ENCODE measurements at places on chromosomes 11 and 22. TPM values are rescaled to one million over a fixed set of nuclear protein-coding genes. Genes with fewer than 3 reads are reported as not detected.

The VPREB1 gene
- not detected for total RNA-seq

The KIRREL3 gene
- 8.5 TPM for total RNA-seq

The EHBP1L1 gene
- 106 TPM for total RNA-seq

The STARD10 gene
- 22.6 TPM for total RNA-seq

The CDKN1C gene
- total RNA-seq = 0.19 TPM

The AMPD3 gene
- total RNA-seq = 2.7 TPM

The NAALADL1 gene
- total RNA-seq = 16.9 TPM

The HTR3B gene
- not detected for total RNA-seq

The BCO2 gene
- total RNA-seq = 0.38 TPM

The RASGRP2 gene
- total RNA-seq = not detected

The ANO5 gene
- not detected for total RNA-seq

The ENTHD1 gene
- under 0.01 TPM for total RNA-seq

The CARD10 gene
- total RNA-seq = 3.6 TPM

The PDGFD gene
- 13.0 TPM for total RNA-seq

The HTR3A gene
- total RNA-seq = not detected

The MOGAT2 gene
- not detected for total RNA-seq

The DEFB131B gene
- total RNA-seq = not detected

The OR5P2 gene
- total RNA-seq = not detected

The NRXN2 gene
- 7.5 TPM for total RNA-seq

The NAV2 gene
- 6.8 TPM for total RNA-seq

The FIBIN gene
- total RNA-seq = 2.3 TPM

The FOSL1 gene
- 17.5 TPM for total RNA-seq

The POTEH gene
- not detected for total RNA-seq

The SYT8 gene
- not detected for total RNA-seq

The LDHAL6A gene
- not detected for total RNA-seq

The CRYBB2 gene
- not detected for total RNA-seq

The SLCO2B1 gene
- total RNA-seq = 0.38 TPM

The SEPTIN3 gene
- not detected for total RNA-seq

The MS4A7 gene
- total RNA-seq = not detected

The SCGB1D2 gene
- total RNA-seq = not detected

The DCHS1 gene
- 1.3 TPM for total RNA-seq

The CD6 gene
- not detected for total RNA-seq

The RAB1B gene
- 49.9 TPM for total RNA-seq

The MAPK1 gene
- total RNA-seq = 48.5 TPM

The MAP6 gene
- 2.5 TPM for total RNA-seq

The FOLR3 gene
- 0.19 TPM for total RNA-seq

The NDUFV1 gene
- 142 TPM for total RNA-seq

The CNGA4 gene
- total RNA-seq = 0.19 TPM

The LRRN4CL gene
- 9.6 TPM for total RNA-seq

The EIF4ENIF1 gene
- total RNA-seq = 23.0 TPM

The TUBGCP6 gene
- total RNA-seq = 29.3 TPM

The MIOX gene
- not detected for total RNA-seq

The TMEM86A gene
- total RNA-seq = 0.56 TPM
